Left ventricle myocardium superior (tissue), 1 donor: ENCODE measurements at places on chromosomes 6 and 20. TPM values are rescaled to one million over a fixed set of nuclear protein-coding genes. Genes with fewer than 3 reads are reported as not detected.

DNA sequence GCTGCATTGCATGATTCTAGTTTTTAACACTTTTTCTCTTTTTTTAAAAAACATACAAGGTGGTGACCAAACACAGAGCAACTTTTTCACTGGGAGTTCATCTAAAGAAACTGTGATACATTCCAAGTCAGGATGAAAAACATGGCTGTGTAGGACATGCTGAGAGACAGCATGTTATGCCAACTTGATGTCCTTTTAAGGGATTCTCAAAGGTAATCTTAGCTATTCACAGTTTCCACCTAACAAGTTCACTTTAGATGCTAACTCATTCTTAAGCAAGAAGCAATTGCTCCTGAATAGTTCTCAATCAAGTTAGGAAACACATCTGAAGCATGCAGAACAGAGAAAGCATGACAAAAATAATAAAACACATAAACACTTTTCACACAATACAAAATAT lies 3.3 kb downstream of the ASCC3 start:
- no peak for DNase-seq

Gene GCNT2
- 41.8 TPM for total RNA-seq

GRCh38 chr6:108653949-108654348 lies 93.2 kb downstream of the FOXO3 start:
- peak; percentile 77 for DNase-seq

GRCh38 chr6:167674486-167674885 lies 152.2 kb upstream of the AFDN start:
- DNase-seq, result no peak

DNA sequence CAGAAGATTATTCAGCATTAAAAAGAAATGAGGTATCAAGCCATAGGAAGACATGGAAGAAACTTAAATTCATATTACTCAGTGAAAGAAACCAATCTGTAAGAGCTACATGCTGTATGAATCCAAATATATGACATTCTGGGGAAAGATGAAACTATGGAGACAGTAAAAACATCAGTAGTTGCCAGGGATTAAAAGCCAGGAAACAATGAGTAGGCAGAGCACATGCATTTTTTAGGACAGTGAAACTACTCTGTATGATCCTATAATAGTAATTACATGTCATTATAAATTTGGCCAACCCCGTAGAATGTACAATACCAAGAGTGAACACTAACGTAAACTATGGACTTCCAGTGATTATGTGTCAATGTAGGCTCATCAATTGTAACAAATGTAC lies 92.8 kb upstream of the RNF217 start:
- no peak for DNase-seq

DNA sequence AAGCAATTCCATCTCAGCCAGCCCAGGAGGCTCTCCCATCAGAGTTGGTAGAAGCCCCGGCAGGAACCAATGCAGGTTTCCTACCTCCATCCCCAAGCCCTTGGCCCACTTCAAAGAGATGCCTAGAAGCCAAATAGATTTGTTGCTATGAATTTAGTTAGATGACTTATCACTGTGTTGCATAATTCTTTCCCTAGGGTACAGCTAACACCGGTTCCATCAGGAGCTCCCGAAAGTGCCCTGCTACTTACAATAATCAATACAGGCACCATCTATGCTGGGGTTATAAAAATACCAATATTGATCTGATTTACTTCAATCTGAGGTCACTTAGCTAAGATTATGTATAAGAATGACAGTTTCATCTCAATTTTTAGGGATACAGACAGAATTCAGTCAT lies 113.0 kb downstream of the MAP7 start:
- no peak for DNase-seq

Gene NKX2-4
- not detected for total RNA-seq

DNA sequence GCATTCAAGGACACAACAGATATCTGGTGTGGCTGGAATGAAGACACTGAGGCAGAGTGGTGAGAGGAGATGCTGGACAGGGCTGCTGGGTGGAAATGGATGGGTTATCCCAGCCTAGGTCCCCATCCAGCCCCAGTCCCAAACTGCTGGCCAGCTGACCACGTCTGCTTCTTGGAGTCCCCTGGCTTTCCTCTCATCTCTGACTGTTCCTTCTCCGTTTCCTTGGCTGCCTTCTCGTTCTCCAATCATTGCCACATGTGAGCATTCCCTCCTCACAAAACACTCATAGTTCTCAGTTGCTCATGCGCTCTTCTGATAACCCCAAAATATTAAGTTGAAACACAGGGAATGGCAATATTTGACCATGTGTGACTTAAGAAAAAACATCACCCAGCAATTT lies 31.5 kb downstream of the MAFB start:
- DNase-seq, result peak; percentile 62

DNA sequence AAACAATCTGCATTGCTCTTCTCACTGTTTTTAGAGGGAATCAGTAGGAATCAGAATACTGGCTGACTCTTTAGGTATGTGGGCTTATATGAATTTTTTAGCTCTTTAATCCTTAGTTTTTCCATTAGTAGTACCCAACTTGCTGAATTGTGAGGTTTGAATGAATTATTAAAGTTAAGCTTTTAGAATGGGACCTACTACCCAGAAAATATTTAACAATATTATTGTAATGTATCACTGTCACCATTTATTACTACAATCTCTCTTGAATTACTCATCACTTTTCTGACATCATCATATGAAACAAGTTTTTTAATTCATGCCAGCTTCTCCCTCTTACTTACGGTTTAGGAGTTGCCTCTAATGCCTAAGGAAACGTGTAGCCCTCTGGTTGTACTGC lies 212.7 kb downstream of the BCKDHB start:
- DNase-seq, result no peak

GRCh38 chr6:113739041-113739655 lies 118.0 kb upstream of the MARCKS start:
- DNase-seq, result no peak

DNA sequence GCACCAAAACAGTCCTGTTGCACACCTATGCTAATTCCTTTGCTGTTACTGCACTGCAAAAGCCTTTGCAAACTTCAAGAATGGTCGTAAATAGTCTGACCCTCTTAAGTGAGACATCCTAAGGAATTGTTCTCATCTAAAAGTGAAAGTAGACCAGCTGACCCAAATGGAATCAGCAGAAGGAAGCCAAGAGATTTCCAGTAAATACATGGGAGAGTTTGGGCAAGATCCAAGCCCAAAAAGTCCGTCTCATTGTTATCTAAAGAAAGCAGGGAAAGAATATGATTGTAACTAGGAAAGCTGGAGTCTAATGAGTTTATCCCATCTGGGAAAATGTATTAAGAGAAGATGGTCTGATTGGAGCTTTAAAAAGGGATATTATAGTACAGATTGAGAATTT lies 43.0 kb upstream of the HIVEP1 start:
- no peak for DNase-seq

DNA sequence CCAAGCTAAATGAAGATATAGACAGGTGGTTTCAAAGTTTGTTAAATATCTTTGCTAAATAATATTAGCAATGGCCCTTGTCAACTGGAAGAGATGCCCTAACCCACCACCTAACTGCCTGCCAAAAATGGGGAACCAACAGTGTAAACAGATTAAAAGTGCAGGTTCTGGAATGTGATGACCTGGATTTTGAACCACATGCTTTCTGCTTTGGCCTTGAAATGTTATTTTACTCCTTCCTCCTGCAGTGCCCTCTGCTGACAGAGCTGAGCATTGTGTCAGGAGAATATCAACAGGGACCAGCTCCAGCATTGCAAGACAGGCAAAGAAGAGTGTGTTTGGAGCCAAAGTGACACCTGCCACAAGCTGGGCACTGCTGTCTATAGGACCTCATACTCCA lies 226.6 kb downstream of the MYLK4 start:
- no peak for DNase-seq

- peak; percentile 51 for DNase-seq
These were observed 61.8 kb downstream of the CNBD2 start for GRCh38 chr20:36030149-36030548.

Gene CCDC167
- total RNA-seq, result 26.6 TPM

Gene TRIM31
- not detected for total RNA-seq

Gene EYA2
- 1.4 TPM for total RNA-seq

GRCh38 chr6:19416811-19417210 lies 420.4 kb upstream of the ID4 start:
- no peak for DNase-seq

GRCh38 chr6:25401711-25402110 lies 122.5 kb downstream of the CARMIL1 start:
- DNase-seq, result no peak

Gene PAK5
- total RNA-seq, result not detected

DNA sequence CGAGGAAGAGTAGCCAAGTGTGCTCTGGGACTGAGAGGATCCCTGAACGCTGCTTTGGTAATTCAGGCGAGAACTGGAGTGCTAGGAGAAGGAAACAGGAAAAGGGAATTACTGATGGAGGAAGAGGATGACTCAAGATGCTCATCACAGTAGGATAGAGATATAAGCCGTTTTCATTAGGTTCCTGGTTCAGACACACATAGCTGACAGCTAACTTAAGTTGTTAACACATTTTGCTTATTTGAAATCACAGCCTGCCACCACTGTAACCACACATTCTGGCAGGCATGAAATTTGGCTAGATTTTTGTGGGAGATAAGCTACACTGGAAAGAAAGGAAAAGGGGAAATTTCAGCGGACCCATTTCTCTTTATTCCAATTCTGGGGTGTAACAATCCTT lies 138.2 kb upstream of the SLC22A16 start:
- DNase-seq, result no peak

GRCh38 chr20:41180599-41181333 lies 43.4 kb downstream of the PLCG1 start:
- DNase-seq, result peak; percentile 10

DNA sequence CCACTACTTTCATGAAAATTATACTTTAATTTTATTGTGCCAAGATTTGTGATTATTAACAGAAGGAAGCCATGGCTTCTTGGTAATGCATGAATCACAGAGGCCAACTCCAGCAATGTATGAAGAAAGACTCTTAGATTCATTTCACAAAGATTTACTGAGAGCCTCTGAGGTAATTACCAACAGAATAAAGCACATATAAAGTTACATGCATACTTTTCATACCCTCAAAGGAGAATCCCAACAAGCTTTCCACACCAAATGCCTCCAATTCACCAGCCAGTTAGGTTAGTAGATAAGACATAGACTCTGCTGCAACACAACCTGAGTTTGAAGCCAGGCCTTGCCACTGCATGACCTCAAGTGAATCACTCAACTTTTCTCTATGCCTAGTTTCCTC lies 41.9 kb downstream of the HBS1L start:
- no peak for DNase-seq

GRCh38 chr6:148472171-148473105 lies 129.8 kb downstream of the SASH1 start:
- DNase-seq, result no peak

Gene TSPO2
- total RNA-seq, result not detected
